ENCODE measurements at places on chromosomes 11 and 22.

DNA sequence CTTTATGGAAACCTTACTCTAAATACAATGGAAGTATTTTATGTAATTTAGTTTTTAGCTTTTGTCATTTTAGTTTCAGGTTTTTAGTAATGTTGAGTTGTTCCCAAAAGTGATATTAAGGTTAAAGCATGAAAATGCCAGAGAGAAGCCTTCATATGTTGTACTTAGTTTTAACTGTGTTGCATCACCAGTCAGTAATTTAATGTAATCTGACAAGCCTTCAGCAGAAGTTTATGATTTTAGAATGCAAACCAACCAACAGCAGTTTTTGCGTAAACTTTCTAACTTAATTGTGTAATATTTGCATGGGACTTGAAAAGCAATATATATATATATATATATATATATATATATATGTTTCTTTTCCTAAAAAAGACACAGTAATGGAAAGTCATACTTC is 110.6 kb downstream of the MSANTD4 start:
- DNase-seq, result no peak

GRCh38 chr11:65150509-65151299 is 16.4 kb upstream of the SYVN1 start:
- DNase-seq, result peak; percentile 9

GRCh38 chr11:47220401-47220821 is 5.6 kb downstream of the DDB2 start:
- DNase-seq, result no peak

GRCh38 chr11:37786214-37786755 is 1188.2 kb upstream of the RAG2 start:
- no peak for DNase-seq

GRCh38 chr11:25415793-25416192 is 916.1 kb upstream of the ANO3 start:
- no peak for DNase-seq

- no peak for DNase-seq
Observed at GRCh38 chr11:43916621-43917020, 25.8 kb upstream of the C11orf96 start.

- no peak for DNase-seq
Observed at GRCh38 chr11:43903969-43904368, 23.3 kb downstream of the ALKBH3 start.

DNA sequence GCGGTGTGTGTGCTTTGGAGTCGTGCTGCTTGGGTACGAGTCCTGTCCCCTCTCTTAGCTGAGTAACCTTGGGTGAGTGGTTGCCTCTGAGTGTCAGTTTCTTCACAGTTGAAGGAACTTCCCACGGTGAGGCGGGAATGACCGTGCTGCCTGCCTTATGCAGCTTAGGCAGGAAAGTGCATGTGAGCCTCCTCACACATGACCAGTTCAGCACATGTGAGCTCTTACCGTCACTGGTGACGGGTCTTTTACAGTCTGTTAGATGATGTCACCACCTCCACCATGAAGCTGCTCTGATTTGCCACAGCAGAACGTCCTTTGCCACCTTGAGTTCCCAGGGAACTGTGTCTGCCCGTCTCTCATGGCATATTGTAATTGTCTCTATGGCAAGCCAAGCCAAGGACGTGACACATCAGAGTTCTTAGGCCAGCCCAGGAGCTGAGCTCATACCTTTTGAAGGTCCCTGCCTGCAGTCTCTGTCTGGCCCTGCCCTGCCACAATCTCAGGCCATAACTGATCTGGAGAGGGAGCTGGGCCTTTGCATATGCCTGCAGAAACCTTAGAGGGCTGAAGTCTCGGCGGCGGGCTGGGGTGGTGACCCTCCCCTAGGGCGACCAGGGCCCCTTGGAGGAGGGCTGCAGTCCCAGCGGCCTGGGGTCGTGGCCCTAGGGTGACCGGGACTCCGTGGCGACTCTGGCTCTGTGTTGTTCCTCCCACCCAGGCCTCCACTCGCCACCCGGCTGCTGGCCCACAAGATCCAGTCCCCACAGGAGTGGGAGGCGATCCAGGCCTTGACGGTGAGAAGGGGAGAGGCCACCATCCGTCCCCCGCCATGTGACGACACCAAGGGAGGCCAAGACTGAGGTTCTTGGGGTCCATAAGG is 7.8 kb downstream of the GGA1 start:
- DNase-seq, result no peak

- DNase-seq, result no peak
Observed at GRCh38 chr11:42967653-42968052, 344.1 kb upstream of the API5 start.

- DNase-seq, result no peak
Observed at GRCh38 chr22:41862530-41863266, 29.8 kb downstream of the SREBF2 start.

DNA sequence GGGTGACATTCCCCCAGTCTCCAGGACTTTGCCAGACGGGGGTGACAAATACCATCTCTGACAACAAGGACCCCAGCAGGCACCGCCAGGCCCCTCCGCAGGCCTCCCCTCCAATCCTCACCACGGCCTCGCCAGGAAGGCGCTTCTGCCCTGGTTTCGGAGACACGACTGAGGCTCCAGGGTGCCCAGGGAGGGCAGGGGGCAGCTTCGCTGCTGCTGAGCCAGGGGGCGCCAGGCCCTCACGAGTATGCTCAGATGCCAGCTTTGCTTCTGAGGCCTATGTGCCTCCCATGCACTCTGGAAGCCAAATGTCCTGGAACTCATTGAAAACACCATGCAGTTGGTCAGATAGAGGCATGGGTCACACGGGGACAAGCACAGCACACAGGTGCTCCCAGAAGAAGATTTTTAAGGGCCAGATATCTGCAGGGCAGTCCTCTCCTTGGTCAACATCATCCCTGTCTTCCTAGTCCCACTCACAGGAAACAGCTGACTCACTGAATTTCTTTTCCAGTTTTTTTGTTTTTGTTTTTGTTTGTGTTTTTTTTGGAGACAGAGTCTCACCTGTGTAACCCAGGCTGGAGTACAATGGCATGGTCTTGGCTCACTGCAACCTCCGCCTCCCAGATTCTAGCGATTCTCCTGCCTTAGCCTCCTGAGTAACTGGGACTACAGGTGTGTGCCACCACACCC is 19.9 kb downstream of the BID start:
- DNase-seq, result no peak

DNA sequence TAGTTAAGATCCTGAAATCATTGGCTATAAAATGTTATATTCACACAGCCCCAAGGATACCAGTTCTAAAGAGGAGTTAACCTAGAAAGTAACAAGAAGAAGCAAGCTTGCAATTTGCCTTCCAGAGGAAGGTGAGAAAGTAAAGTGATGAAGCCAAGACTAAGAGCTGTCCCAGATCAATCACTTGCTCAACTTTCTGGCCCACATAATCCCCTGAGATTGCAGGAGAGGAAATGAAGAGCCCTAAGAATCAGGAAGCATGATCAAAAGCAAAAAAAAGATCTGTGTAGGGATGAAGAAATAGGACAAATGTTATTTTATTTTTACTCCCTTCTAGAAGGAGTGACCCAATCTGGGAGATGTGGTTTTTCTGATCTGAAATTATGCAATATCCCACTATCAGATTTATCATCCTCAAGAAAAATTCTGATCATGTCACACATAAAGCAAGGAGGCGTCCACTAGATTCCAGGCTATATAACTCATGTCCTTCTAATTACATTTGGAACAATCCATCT is 180.3 kb upstream of the GUCY1A2 start:
- DNase-seq, result no peak

GRCh38 chr22:19705181-19705934 is 8.9 kb upstream of the SEPTIN5 start:
- no peak for DNase-seq

GRCh38 chr11:119298726-119299125 is 18.2 kb downstream of the MCAM start:
- no peak for DNase-seq

GRCh38 chr11:33520112-33520511 is 180.5 kb downstream of the C11orf91 start:
- DNase-seq, result no peak

DNA sequence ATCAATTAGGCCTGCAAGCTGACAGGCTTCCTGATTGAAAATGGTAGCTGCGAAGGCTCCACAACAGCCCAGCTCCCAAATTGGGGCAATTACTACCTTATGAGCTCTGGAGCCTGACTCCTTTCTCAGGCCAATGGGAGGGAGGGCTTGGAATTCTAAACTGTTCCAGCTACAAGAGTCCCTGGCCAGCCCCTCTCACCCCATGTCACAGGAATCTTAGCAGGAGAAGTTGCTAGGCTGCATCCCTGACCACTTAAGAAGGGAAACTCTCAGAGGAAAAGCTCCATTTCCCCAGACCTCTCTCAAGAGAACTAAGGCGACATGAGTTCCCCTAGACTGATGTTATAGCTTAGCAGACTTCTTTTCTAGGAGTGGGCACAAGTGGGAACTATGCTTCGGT is 4.9 kb downstream of the LRP4 start:
- DNase-seq, result no peak

GRCh38 chr11:73402834-73403185 is 26.6 kb downstream of the RELT start:
- DNase-seq, result no peak

- DNase-seq, result no peak
Observed at GRCh38 chr11:14539982-14540421, 19.8 kb upstream of the PSMA1 start.

- DNase-seq, result no peak
Observed at GRCh38 chr11:58613228-58613627, 9.2 kb upstream of the CNTF start.

GRCh38 chr11:100759106-100759505 is 72.0 kb downstream of the ARHGAP42 start:
- no peak for DNase-seq

- DNase-seq, result peak; percentile 38
Observed at GRCh38 chr11:110026858-110027626, 66.2 kb upstream of the ZC3H12C start.

- DNase-seq, result no peak
Observed at GRCh38 chr22:33404723-33405122, 346.5 kb upstream of the SYN3 start.

- DNase-seq, result no peak
Observed at GRCh38 chr11:85269109-85269508, 358.0 kb downstream of the DLG2 start.

All from left lung (tissue), 14 donors.